ENCODE measurements at places on chromosomes 2 and 18.

- DNase-seq: no peak
These were observed 43.9 kb upstream of the TRIB2 start for GRCh38 chr2:12672711-12673315.

- DNase-seq: no peak
These were observed 12.5 kb downstream of the RASGRP3 start for GRCh38 chr2:33488715-33489540.

DNA sequence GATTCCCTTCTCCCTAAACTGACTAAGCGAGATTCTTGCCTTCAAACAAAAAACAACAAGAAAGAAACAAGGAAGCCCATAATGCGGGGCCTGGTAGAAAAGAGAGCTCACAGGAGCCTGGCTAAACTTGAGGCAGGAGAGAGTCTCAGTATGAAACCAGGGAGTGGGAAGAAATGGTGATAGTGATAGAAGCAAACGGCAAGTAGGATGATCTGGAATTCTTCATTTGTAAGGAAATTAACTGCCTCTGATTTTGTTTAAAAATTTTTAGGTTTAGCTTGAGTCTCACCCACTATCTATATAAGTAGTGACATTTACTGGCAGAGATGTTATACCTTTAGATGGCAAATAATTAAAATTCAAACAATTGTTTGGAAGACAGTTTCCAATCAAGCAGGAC lies 1356.5 kb upstream of the LRRTM1 start:
- no peak for DNase-seq

DNA sequence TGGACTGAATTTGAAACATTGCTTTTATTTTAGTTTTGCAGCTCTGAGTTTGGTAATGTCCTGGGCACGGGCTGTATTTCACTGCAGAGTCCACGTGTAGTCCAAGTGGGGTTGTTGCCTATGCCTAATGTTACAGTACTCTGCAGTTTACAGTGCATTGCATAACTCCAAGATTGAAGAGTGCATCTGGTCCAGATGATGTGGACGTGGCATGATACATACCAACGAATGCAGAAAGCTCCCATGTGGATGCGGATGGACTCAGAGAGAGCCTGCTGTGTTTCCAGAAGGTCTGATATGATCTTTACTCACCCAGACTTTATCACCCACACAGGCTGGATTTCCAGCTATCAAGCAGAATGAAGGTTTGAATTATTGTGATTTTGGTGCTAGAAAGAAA lies 44.4 kb upstream of the CCDC68 start:
- DNase-seq: no peak

DNA sequence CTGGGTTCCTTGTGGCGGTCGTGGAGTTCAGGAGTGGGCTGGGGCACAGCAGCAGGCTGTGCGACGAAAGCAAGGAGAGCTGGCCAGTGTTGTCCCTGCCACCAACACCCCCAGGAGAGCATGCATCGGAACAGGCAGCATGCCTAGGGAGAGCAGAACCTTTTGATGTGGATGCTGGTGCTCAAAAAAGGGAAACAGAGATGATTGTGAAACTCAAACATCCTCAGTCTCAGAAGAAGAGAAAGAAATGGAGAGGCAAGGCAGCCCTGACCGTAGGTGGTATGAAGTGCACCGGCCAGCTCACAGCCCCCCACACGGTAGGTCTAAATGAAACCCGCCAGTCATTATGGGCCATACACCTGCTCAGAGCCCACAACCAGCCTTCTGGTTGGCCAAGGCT lies 253.4 kb downstream of the GBX2 start:
- DNase-seq: no peak

GRCh38 chr2:198883604-198884003 lies 574.1 kb downstream of the SATB2 start:
- DNase-seq: no peak
